ENCODE measurements at places on chromosomes 1 and 21.

GRCh38 chr21:37603129-37603528 lies 236.6 kb downstream of the DYRK1A start:
- DNase-seq: no peak

- no peak for DNase-seq
Observed at GRCh38 chr1:94142583-94142982, 21.6 kb upstream of the ABCA4 start.

DNA sequence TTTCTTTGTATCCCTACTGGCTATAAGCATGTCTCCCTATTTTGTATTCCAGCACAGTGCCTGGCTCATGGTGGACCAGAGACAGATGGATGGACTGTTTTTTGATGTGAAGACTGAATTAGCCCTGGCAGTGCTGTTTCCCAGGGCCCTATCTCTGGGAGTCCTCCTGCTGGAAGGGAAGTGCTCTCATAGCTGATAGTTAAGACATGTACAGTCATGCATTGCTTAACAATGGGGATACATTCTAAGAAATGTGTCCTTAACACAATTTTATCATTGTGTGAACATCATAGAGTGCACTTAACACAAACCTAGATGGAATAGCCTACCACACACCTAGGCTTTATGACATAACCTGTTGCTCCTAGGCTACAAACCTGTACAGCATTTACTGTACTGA lies 21.1 kb downstream of the TLCD4 start:
- DNase-seq: no peak

- no peak for DNase-seq
Observed at GRCh38 chr21:20272791-20273362, 725.3 kb upstream of the NCAM2 start.

GRCh38 chr21:26587736-26588201 lies 14.7 kb upstream of the CYYR1 start:
- no peak for DNase-seq

DNA sequence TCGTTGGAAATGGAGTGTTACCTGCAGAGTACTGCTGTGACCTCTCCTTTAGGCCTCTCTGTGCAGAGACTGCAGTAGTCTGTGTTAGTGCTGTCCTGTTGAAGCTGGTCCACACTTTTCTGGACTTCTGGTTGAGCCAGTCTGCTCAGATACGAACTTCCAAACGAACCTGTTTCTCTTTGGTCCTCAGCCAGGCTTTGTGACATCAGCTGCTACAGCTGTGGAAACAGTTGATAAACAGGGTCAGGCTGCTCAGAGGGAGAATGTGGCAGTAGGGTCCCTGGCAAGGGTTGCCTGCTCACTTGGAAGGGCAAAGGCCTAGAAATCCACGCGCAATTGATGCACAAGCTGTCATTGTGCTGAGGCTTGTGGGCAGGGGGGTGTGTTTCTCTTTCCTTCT lies 98.8 kb downstream of the NOS1AP start:
- DNase-seq: no peak

DNA sequence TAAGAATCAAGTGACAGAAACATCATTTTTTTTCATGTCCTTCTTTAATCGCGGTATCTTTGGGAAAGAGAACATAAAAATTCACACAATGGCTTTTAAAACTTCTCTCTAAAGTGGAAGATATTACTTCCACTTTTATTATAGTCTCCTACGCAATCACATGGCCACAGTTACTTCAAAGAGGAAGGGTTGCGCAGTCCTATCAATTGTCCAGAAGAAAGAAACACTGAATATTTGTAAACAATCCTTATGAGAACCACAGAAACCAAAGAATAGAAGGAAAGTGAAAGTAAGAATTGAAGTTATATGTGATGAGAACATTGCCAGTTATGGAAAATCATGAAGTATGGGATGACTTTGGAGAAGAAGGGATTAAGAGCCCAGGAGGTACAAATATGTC lies 32.6 kb downstream of the CFH start:
- DNase-seq: no peak

All from right hindlimb (tissue), 1 donor.